Neural crest cell (in vitro differentiated cells): ENCODE measurements at places on chromosomes 1 and 21. TPM values are rescaled to one million over a fixed set of nuclear protein-coding genes. Genes with fewer than 3 reads are reported as not detected.

- no peak for DNase-seq
Measured at GRCh38 chr1:246566813-246567645, 773 bp downstream of the CNST start.

DNA sequence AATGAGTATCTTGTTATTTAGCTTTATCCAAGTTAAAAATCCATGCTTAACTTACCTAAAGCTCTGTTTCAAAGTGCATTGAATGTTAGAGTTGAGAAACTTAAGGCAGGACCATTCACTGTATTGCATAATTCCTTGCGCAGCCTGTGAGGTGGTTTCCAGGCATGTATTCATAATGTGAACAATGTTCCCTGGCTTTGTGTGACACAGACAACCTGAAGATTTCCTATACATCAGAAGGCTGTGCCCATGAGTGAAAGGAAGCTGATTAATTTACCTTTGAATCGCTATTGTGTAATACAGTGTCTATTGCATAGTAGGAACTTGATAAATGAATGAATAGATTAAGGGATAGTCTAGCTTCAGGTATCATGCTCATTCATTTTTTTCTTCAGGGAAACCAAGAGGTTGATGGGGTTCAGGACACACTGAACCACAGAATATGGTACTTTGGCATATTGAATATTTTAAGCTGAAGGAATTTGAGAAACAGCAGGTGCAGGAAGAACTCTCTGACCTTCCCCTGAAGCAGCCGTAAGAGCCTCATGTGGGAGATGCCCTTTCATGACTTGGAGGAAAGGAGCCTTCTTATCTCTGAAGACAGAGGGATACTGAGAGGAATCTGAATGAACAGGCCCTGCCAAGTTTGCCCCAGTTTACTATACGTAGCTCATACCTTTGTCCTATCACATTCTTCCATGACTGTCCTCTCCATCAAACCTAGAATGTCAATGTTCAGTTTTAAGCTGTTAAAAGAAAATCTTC is 88.6 kb upstream of the GNG12 start:
- no peak for DNase-seq

DNA sequence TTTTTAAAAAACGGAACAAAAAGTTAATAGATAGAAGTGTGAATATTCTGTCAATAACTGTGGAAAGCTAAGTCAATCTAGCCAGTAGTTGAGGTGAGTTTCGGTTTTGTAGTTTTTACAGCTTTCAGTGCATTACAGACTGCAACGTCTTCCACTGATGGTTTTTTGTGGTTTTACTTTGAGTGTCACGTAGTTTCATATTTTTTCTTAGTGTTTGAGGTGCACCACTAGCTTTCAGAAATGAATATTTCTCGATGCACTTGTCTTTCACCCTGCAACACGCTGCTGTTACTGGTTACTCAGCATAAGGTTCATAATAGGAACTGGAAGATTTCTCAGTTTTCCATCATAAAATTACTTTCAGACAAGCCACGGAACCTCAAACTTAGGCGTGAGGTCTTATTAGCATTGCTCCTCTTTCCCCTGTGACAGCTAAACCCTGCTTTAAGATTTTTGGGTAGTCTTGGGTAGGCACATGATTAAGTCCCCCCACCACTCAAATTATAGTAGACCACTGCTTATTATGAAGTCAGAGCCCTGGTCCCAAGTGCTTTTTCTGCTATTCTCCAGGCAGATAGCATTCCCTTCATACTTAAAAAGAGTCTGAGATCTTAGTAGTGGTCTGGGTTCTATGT is 1412.7 kb downstream of the KCNT2 start:
- no peak for DNase-seq

- no peak for DNase-seq
Measured at GRCh38 chr21:26837539-26837938, 7.7 kb downstream of the ADAMTS1 start.

GRCh38 chr1:59366346-59366745 is 69.5 kb downstream of the FGGY start:
- no peak for DNase-seq

- no peak for DNase-seq
Measured at GRCh38 chr1:164605254-164606091, 46.5 kb downstream of the PBX1 start.

- no peak for DNase-seq
Measured at GRCh38 chr1:63142001-63142400, 180.4 kb upstream of the FOXD3 start.

GRCh38 chr1:39196244-39197215 is 8.0 kb upstream of the MACF1 start:
- DNase-seq = no peak

DNA sequence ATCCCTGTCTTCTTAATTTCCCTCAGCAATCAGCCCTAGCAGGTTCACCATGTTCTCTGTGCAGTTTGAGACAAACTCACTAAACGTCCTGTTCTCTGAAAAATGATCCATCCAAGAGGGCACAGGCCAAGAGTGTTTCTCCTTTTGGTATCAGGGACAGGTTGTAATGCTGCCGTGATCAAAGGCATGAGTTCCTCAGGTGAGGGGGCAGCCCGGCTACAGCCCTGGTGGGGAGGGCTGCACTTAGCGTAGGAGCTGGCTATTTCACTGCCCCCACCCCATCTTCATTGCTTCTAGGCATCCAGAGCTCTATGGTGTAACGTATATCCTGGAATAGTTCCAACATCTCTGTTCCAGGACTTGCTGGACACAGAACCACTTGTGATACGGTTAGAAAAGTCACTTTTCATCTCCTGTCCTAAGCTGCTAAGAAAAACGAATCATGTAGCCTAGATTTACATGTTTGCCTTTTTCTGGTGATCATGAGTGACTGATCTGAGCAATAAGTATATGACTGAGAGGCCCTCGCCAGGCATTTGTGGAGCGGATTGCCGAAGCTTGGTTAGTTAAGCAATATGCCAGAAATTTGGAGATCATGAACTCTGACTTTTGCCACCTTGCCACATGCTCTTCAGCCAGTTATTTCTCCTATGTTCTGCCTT is 41.1 kb upstream of the SRP9 start:
- DNase-seq = no peak

DNA sequence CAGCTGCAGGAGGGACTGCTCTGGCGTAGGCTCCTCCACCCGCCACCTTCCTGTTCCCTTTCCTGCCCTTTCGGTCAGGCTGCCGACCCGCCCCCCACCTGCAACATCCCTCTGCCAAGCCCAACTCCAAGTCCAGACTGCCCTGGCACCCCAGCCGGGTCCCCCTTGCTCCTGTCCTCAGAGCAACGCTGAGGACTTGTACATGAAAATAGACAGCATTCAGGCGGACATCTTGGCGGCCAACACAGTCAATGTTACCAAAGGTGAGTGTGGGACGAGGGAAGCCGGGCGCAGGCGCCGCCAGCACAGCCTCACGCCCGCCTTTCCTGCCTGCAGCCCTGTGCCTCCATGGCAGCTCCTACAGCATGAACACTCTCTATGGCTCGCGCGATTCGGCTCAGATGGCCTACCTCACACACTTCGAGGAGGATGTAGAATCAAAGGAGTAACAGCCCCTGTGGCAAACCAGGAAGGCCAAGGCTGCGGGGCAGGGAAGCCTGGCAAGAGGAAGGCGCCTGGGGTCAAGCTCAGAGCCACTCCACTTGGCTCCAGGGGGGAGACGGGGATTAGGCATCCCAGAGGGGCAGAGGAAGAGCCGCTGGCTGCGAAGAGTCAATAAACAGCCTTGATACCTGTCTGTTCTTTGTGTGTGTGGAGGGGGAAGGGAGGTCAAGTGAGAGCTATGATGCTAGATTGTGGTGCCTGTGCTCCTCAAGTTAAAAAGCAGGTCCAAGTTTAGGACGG is 5.8 kb downstream of the RNU5D-1 start:
- no peak for DNase-seq

DNA sequence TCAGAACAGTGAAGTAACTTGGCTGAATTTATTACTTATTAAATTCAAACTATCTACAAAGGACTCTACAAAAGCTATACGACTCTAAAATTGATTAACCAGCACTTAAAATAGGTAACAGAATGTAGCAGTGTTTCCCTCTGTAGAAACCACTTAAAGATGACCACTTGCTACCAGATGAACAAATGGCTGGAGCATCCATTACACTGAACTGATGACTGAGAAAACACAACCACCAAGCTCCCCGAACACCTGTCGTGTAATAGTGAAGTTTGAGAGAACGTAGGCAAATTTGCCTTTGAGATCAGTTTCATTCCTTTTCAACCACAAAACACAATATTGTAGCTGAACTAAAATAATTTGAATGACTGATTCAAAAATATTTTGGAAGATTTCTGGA is 226.7 kb downstream of the KCNT2 start:
- no peak for DNase-seq

DNA sequence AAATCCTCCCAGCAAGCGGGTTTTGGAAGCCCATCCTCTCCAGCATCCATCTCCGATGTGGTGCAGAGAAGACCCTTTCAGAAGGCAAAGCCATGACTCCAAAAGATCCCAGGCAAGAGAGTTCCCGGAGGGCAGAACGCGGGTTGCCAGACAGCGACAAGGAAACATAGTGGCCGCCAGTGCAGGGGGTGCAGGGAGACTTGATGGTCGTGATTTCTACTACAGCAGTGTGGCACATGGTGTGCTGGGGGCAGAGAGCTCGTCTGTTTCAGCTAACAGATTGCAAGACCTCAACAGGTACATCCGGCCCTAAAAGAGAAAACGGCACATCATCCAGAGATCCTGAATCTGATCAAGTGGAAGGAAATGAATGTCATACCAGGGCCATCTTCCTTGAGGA is 74.3 kb downstream of the HLCS start:
- no peak for DNase-seq

- DNase-seq = no peak
Measured at GRCh38 chr1:179082999-179083335, 1.1 kb downstream of the TOR3A start.

GRCh38 chr1:156124557-156125483 is 10.3 kb downstream of the LMNA start:
- no peak for DNase-seq

DNA sequence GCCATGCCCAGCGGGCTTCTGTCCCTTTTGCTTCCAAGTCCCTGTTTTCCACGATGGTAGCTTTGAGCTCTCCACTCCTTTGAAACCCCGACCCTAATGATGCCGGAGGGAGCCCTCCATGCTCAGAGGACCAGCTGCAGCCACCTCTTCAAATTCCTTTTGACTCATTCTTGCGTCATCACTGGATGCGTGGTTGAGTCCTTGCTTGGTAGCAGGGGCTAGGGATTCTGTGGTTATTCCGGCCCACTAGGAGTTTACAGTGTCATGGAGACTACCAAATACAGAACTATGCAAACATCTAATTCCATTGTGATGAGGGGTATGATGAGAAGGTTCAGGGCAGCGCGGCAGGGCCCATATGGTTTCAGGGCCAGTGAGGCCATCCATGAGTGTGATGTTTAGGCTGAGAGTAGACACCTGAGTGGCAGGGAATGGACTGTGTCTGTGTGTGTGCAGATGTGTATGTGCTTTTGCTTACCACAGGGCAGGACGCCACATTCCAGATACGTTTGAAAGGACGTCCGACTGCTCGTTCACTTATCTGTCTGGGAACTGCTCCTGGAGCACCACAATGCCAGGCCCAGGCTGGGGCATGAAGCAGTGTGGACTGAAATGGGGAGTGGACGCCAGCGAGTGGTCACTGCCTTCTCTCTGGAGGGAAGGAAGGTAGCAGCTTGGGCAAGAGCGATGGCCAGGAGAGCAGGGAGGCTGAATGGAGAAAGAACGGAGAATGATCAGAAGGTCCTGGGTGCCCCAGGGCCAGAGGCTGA is 30.4 kb upstream of the ZBTB21 start:
- DNase-seq = no peak

AMY2A gene
- total RNA-seq = not detected in 2 replicates

GPR25 gene
- total RNA-seq = not detected in 2 replicates

CDK18 gene
- 26.4 and 30.8 TPM in 2 replicates for total RNA-seq

ANKRD34A gene
- 0.49 and 1.2 TPM in 2 replicates for total RNA-seq

BTBD19 gene
- 5.5 and 6.5 TPM in 2 replicates for total RNA-seq

RSPO1 gene
- total RNA-seq = 0.50 and 0.54 TPM in 2 replicates

ATP1A4 gene
- total RNA-seq = 0.20 and 0.35 TPM in 2 replicates

KCNA2 gene
- 2.5 and 2.8 TPM in 2 replicates for total RNA-seq

OR10T2 gene
- total RNA-seq = not detected in 2 replicates

HMGN1 gene
- 581 and 589 TPM in 2 replicates for total RNA-seq

RAB29 gene
- total RNA-seq = 8.8 and 9.0 TPM in 2 replicates
